Mucosa of gallbladder (tissue), 1 donor: ENCODE measurements at places on chromosomes 7 and 10. TPM values are rescaled to one million over a fixed set of nuclear protein-coding genes. Genes with fewer than 3 reads are reported as not detected.

GRCh38 chr7:100685049-100685605 is 8.9 kb downstream of the GIGYF1 start:
- no peak for DNase-seq

DNA sequence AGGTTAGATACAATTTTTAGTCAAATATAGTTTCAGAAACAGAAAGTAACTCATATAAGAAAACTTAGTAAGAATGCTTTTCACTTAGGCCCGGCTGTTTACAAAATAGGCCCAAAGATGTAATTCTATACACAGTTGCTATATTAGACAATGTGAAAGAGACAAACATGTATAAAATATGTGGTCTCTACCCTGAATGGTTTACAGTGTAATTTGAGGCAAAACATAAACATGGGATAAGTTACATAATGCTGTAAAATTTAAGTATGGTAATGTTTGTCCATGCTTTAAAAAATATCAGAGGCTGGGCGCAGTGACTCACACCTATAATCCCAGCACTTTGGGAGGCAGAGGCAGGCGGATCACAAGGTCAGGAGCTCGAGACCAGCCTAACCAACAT is 18.7 kb downstream of the KRIT1 start:
- no peak for DNase-seq

DNA sequence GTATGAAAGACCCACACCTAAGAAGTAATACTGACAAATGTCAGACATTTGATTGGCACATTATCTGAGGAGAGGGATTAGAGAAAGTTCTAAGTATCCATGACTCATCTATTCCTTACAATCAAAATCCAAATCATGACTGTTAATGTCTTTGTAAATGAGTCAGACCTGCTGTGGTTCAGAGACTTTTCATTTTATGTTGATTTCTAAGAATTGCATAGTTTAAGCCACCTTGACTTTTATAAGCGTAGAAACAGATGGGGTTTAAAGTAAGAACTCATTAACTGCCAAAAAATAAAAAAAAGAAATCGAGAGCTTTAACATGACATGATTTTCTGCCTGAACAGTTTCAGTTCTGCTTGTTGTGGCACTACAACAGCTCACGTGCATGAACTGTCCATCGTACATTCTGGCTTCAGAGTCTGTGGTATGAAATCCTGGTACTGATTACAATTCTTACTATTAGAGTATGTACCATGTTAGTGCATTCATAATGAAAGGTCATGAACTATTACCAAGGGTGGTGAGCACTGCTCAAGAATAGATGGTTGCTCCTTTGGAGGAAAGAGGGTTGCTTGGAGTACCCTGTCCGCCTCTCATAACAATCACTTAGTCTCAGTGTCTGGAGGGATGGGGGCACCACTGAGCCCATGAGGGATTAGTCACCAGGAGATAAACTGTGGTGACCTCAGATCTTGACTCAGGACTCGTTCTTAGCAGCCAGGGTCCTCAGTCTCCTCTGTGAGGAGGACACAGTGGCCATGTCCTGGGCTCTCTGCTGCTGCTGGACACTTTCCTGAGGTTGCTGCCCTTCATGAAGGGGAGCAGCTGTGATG is 42.2 kb downstream of the ACSM6 start:
- no peak for DNase-seq

DNA sequence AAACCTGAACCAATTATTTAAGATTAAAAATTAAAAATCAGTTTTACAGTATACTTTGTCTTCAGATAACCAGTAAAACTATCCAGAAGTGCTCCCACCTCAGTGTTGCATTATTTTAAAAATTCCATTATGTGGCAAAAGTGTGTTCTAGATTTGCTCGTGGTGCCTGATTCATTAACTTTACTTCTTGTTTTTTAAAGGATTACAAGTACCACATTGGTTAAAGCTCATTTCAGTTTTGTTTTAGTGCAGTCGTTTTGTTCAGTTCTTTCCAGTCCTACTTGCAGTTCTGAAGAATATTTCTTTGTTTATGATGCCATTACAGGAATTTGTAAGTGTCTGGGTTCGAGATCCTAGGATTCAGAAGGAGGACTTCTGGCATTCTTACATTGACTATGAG is 69.0 kb downstream of the SNX10 start:
- no peak for DNase-seq

- DNase-seq = no peak
Measured at GRCh38 chr7:116710764-116711452, 38.9 kb downstream of the MET start.

- DNase-seq = no peak
Measured at GRCh38 chr10:92350411-92350810, 59.4 kb downstream of the MARCHF5 start.

GRCh38 chr7:124618871-124619270 is 146.7 kb downstream of the GPR37 start:
- no peak for DNase-seq

GRCh38 chr7:54798530-54798929 is 39.5 kb upstream of the SEC61G start:
- no peak for DNase-seq

- DNase-seq = no peak
Measured at GRCh38 chr10:62233356-62234076, 35.1 kb downstream of the RTKN2 start.

DNA sequence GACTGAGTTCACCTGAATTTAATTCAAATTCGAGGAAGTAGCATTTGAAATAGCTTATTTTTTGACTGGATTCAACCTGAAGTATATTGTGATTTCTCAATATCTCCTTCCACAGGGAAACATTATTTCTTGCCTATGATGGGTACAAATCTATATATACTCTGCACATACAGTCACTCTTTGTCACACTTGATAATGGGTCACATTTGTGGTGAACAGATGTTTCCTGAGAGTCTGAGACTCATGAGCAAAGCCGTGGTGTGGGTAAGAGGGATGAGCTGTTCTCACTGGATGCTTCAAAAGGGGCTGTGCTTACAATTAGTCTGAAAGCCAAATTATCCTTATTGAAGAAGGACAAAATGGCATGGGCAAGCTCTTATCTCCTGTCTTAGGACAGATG is 18.0 kb upstream of the TBXAS1 start:
- DNase-seq = no peak

DNA sequence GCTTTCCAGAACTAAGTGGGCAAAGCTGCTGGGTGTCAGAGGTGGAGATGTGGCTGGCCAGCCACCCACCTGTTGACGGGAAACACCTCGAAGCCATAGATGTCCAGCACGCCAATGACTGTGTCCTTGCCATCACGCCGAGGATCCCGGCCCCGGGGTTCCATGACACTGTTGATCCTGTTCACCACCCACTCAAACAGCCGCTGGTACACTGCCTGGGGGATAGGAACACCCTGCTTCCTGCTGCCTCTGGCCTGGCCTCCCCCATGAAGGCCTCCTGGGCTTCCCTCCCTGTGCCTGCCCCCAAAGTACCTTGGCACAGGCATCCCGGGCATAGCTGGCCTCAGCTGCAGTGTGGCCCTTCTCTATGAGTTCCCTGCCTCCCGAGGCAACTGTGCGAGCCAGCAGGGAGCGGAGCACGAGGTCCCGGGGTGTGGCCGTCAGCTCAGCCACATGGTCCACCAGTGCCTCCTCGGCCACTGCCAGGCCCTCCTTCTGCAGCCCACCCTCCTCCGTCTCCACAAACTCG is 8.2 kb downstream of the MYO1G start:
- DNase-seq = no peak

- no peak for DNase-seq
Measured at GRCh38 chr7:130781346-130781745, 47.3 kb upstream of the KLF14 start.

GRCh38 chr7:444606-445005 is 75.0 kb downstream of the PDGFA start:
- no peak for DNase-seq

DNA sequence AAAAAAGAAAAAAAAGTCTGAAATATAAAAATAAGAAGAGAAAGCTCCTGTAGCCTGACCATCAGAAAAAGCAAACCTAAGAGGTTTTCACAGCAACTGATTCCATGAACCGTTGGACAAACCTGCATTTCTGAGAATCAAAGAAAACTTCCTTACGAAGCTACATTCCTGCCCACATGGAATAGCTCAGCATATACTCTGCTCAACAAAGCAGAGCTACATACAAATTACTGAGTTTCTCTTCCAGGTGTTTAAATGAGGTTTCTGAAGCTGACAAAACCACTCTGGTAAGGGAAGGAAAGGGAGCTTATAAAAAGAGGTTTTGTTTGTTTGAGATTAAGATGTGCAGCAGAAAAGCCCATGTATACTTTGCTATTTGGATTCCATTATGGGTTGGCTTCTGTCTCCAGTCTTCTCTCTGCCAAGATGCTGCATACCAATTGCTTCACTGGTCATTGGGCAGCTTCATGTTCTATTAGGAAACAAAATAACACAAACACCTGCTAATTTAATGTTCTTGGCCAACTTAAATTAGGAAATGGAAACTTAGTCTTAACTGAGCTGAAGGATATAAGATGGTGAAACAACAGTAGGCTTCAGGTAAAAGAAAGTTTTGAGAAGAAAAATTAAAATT is 314.1 kb downstream of the LRRTM3 start:
- no peak for DNase-seq

- no peak for DNase-seq
Measured at GRCh38 chr10:70466951-70467350, 11.6 kb upstream of the PALD1 start.

- DNase-seq = no peak
Measured at GRCh38 chr7:151628846-151629604, 109.3 kb upstream of the RHEB start.

DNA sequence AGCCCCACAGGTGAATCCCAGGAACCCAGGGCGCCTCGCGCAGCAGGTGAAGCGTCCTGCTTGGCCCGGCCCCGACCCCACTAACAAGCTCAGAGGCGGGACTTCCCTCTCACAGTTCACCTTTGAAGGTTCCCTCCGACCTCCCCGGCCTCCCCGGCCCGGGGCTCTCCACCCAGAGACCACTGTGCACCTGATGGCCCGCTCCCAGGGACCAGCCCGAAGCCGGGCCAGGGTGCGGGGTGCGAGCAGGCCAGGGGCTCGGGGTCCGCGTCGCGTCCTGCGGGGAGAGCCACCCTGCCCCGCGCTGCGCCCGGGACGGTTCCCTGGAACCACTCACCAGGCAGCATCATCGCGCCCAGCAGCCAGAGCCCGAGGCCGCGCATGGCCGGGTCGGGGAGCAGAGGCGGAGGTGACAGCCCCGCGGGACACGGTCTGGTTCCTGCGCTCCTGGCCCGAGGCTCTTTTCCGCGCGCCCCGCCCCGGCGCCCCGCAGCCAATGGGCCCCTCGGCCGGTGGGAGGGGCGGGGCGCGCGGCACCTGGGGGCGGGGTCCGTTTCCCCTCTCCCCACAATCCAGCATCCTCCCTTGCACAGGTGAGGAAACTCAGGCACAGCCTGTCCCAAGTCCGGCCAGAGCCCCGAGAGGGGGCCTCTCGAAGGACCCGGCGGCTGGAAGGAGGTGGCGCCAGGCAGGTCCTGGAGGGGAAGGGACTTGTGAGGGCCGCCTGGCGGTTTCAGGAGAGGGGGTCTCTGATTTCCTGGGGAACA is at the start of gene ADAM8:
Gene ADAM8 (minus strand): TSS at position 434 of the 767 bp plus-strand sequence. CDS start 51 bp downstream, at position 383.
- DNase-seq = no peak

GRCh38 chr10:62243647-62243997 is 25.0 kb downstream of the RTKN2 start:
- DNase-seq = no peak

Gene CYP3A4
- total RNA-seq = 9.7 TPM

Gene COL28A1
- 5.1 TPM for total RNA-seq

Gene ACTL6B
- 0.14 TPM for total RNA-seq

Gene PSPH
- 33.4 TPM for total RNA-seq

Gene CBLL1
- 23.5 TPM for total RNA-seq

Gene ARF5
- 129 TPM for total RNA-seq

Gene SLC26A5
- 0.23 TPM for total RNA-seq

Gene ADIRF
- total RNA-seq = 25.4 TPM

Gene HTR5A
- not detected for total RNA-seq

Gene EBLN1
- not detected for total RNA-seq

Gene C10orf95
- total RNA-seq = 0.46 TPM
